ENCODE measurements at places on chromosomes 7 and 10.

DNA sequence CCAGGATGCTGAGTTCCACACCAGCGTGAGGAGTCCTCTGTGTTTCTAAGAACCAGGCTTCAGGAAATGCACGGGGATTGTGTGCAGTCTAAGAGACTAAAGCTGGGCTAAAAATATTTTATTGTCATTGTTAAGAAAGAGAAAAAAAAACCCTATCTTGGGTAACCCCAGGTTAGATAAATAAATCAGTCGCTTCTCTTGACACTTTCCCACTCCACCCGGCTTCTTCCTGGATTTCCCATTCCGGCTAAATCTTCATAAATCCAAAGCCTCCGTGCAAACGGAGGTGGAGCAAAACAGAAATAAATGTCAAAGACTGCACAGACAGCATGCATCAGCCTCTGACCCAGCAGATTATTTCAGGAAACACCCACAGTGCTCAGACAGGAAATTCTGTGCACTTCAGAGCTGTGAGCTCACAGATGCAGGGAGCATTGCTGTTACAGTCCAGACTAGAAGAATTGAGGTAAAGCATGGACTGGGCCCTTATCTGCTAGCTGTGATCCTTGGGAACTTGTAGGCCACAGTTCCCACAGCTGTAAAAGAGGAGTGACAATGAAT lies 44.8 kb upstream of the GRID1 start:
- DNase-seq: no peak

- no peak for DNase-seq
These were observed 103.6 kb downstream of the NPSR1 start for GRCh38 chr7:34761627-34762026.

- no peak for DNase-seq
These were observed 117.9 kb upstream of the MACROH2A2 start for GRCh38 chr10:69934768-69935167.

GRCh38 chr7:89511900-89512299 lies 642.4 kb upstream of the STEAP1 start:
- no peak for DNase-seq

DNA sequence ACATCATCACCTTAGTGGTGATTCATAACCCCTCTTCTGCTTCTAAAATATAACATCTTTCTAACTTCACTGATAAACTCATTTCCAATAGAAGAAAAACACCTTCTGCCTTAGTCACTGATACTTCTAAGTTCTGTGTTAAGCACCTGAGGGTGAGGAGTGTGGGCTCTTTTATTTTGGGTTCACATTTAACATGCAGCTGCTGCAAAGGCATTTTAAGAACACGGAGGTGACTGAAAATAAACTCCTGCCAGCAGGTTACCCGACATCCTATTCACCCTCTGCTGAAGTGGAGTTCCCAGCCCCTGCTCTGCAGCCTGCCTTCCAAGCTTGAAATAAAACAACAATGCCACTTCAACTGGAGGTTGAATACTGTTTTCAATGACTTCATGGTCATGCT lies 202.9 kb upstream of the PLXNA4 start:
- DNase-seq: no peak

- no peak for DNase-seq
These were observed 187.2 kb downstream of the VTI1A start for GRCh38 chr10:112634096-112634830.

- no peak for DNase-seq
These were observed 112.5 kb downstream of the EGFR start for GRCh38 chr7:55131142-55131929.

GRCh38 chr7:148108381-148108780 lies 482.2 kb upstream of the C7orf33 start:
- no peak for DNase-seq

DNA sequence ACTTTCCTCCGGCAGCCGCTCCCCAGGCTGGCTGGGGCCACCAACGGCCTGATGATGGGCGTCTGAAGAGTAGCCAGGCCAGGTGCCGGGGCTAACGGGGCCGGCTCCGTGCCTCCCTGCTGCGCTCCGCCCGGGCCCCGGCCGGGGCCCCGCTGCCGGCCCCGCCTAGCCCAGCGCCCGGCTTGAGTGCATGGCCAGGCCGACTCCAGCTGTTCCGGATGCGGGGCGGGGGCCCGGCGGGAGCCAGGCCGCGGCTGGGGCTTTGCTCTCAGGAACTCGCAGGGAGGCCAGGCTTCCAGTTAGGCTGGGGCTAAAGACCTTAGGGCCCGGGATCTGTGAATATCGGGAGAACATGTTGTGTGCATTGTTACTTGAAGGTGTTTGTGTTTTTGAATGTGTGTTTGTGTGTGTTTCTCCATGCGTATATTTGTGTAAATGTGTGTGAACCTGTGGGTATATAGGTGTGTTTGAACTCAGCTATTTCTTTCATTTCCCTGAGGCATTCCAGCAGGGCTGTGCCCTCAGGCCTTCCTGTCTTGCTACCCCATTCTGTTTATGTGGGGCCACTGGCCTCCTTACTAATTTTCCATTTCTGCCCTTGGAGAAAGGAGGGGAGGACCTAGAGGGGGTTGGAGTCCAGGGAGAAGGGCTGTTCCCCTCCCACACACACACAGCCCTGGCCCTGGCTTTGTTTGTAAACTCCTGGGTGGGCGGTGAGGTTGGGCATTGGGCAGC lies 1.1 kb upstream of the LBX1 start:
- DNase-seq: no peak

GRCh38 chr7:44489955-44490350 lies 505 bp downstream of the NUDCD3 start:
- DNase-seq: peak; percentile 19

Data from stimulated activated CD8-positive, alpha-beta memory T cell treated with anti-CD3 and anti-CD28 coated beads, Interleukin-7, amount 100 ng/mL, for 24 hours (primary cell).